ENCODE measurements at places on chromosomes 2 and 18.

GRCh38 chr18:78238404-78239089 lies 741.1 kb upstream of the SALL3 start:
- no peak for DNase-seq

GRCh38 chr2:96668771-96669170 lies 26.2 kb downstream of the FER1L5 start:
- no peak for DNase-seq

DNA sequence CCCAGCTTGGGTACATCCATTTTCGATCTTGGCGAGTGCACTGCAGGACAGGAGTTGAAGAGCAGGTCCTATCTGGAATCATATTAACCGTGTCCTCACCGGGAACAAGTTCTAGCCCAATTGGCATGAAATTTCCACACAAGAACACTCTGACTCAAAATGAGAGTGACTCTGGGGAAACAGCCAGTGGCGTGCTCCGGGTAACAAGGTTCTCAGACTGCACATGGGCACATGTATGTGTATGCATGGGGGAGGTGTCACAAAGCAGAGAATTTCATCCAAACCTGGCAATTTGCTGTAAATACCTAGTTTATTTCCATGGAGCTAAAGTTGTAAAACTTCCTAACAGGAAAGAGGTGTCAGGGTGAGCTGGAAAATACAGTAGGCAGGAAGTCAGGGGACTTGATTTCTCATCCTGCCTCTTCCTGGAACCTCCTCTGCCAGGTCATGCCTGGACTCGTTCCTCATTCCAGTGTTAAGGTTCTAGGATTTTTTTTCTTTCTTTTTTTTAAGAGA lies 1.7 kb downstream of the TUBB6 start:
- DNase-seq: peak; percentile 33

DNA sequence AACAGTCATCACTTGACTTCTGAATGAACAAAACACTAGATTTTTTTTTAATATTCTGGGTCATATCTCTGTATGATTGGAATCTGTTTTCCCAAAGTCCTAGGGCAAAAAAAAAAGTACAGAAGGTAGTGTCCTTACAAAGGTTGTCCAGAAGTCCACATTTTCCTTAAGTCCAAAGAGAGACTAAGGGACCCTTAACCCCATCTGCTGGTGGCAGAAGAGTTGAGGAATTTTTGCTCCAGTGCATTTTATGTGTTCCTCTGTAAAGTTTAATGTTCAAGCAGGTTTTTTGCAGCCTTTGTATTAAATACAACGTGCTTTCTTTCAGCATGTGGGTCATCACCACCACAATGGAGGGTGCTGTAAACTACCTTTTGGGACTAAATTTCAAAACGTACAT lies 215.9 kb downstream of the SP3 start:
- DNase-seq: peak; percentile 22

- no peak for DNase-seq
These were observed 58.8 kb upstream of the LYPD6 start for GRCh38 chr2:149271575-149271974.

DNA sequence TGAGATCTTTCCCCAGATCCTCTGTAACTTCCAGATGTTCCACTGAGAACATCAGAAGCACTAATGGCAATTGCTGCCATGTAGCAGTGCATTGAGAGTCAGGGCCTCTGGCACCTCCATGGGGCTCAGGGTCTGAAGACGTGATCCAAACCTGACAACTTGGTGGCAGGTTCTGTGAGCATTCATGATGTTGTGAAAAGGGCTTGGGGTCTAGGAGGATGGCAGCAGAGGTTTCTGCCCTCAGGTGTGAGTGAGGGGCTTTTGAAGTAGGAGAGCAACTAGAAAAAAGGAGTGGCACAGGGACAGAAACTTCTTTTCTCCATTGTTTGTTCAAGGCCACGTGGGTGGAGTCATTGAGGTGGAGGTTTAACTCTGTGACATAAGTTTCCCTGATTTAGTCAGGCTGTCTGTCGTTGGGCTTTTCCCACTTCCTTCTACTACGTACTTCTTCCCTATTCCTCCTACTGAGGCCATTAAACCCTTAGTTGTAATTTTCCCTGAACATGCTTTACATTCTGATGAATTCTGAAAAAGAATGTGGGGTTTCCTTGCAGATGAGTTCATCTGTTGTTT lies 13.1 kb downstream of the CFLAR start:
- peak; percentile 48 for DNase-seq

- no peak for DNase-seq
These were observed 45.4 kb upstream of the PTMA start for GRCh38 chr2:231662811-231663457.

DNA sequence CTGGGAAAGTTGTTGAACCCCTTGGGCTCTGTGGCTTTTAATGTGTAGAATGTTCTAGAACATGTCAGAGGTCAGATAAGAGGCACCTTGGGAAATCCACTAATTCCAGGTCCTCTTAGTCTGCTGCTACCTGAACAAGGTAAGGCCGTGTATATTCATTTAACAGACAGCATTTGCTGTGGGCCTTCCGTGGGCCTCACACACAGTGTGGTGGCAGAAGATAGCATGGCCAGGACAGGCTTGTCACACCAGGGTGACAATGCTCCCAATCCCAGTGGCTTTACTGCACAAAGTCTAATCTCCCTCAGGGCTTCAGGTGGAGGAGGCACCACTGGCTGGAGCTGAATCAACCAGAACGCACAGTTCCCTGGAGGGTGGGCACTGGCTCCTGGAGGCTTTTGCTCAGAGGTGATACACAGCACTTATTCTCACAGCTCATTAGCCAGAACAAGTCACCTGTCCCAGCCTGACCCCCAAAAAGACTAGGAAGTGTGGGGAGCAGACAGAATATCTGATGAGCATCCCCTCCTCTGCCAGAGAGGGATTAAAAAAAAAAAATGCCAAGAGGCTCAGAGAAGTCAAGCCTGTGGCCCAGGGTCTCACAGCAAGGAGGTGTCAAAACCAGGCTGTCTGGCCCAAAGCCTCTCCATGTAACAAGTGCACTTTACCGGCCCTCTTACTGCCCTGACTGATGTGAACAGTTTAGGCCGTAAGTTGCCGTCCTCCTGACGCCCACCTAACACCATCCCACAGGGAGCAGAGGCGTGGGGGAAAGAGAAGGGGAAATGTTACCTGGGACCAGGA lies 216.9 kb upstream of the RAB6C start:
- no peak for DNase-seq

DNA sequence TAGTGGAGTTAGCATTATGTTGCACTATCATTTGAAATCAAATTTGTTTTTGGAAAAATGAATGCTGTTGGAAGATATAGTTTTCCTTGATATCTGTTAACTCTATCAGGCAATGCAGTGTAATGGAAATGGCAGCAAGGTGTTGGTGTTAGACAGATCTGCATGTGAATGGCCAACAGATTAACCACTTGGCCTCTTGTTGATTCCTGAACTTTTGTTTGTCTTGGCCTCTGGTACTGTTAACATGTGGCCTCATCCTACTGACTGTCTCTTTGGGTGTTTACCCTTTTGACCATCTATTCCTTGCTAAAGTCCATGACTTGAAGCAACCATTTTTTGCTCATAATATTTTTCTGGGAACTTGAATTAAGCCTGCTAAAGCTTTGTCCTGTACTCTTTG lies 110.2 kb upstream of the CDH2 start:
- no peak for DNase-seq

- no peak for DNase-seq
These were observed 154.1 kb upstream of the RBBP8 start for GRCh38 chr18:22778996-22779395.

DNA sequence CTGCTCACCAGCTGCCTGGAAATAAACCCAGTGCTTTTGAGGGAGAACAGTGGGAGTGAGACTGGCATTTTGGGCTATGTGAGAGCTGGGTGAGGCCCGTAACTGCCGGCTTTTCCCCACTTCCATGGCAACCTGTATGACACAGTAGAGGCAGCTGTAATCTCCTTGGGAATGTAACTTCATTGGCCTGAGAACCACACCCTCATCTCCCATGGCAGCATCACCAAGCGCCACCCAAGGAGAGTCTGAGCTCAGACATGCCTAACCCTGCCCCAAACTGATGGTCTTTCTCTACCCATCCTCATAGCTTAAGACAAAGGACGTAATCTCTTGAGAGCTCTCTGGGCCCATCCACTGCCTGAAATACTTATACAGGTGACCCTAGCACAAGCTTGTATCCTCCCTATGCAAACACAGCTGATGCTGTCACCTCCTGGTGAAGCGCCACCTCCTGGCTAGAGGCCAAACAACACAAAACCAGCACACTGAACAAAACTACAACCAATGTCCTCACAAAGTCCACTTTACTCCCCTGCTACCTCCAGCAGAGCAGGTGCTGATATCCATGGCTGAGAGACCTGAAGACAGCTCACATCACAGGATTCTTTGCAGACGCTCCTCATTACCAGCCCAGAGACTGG lies 763.4 kb upstream of the NRXN1 start:
- no peak for DNase-seq

GRCh38 chr2:29375843-29376242 lies 260.6 kb downstream of the CLIP4 start:
- no peak for DNase-seq

DNA sequence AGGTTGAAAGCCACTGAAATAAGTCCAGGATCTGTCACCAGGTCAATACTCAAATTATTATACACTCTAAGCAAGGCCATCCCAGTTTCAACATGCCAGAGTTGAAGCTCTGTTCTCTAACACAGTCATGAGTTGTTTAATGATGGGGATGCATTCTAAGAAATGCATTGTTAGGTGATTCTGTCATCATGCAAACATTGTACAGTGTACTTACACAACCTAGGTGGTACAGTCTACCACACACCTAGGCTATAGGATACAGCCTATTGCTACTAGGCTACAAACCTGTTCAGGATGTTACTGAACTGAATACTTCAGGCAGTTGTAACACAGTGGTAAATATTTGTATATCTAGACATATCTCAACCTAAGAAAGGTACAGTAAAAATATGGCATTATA lies 162.2 kb downstream of the BAZ2B start:
- DNase-seq: no peak
